A549 (cell line): ENCODE measurements at places on chromosomes 6 and 20.

- DNase-seq: no peak
These were observed 40.4 kb upstream of the ARG1 start for GRCh38 chr6:131532580-131533039.

- DNase-seq: no peak
These were observed 164.8 kb upstream of the GGTLC1 start for GRCh38 chr20:24153101-24154040.

DNA sequence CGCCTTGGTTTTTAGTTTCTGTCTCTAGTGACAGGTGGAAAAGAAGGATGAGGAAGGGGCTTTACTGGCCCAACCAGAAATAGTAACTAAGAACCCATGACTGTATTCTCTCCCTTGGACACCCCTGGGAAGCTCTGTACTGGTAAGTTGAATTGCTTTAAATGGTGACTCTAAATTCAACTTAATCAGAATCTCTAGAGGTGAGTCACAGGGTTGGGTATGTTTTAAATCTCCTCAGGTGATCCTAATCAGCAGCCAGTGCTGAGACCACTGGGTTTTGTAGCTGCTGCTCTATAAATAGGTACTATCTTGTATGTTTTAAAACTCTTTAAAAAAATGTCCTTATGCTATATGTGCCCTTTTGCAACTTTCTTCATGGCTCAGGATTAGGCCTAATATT is 314.0 kb upstream of the ECI2 start:
- DNase-seq: no peak

DNA sequence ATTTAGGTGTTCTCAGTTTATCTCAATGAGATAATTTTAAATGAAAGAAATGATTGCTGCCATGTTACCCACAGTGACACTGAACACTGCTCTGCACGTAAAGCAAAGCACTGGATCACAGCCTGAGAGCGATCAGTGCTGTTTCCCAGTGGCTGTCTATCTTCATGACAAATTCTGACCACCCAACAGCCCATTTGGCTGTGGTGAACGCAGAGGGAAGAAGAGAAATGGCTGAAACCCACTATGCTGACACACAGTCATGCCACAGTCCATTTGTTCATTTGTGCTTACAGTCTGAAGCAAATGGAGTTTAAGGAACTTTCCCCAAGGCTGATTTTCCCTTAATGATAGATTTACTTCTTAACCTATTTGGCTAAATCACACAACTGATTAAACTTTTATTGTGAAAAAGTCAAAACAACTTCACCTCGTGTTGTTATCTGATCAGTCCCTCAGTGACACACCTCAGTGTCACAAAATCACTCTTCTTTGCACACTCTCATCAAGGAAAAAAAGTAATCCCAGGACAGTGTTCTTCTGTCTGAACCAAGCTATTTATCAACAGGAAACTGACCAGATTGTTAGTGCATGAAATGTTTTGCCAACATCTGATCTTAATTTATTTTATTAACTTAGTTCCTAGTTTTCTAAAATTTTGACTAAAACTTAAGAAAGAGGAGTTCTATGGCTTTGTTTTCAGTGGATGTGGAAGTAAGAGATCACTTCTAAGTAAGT is 225.1 kb downstream of the TBX18 start:
- no peak for DNase-seq

DNA sequence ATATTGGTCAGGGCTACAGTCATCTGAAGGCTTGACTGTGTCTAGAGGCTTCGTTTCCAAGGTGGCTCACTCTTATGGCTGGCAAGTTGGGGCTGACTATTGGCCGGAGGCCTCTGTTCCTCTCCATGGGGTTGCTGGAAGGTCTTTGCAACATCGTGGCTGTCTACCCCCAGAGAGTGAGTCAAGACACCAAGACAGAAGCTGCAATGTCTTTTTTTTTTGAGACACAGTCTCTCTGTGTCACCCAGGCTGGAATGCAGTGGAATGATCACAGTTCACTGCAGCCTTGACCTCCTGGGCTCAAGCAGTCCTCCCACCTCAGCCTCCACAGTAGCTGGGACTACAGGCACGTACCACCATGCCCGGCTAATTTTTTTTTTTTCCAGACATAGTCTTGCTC is 29.4 kb upstream of the KIF3B start:
- DNase-seq: no peak

GRCh38 chr6:138695193-138695592 is 78.4 kb upstream of the CCDC28A start:
- DNase-seq: no peak

GRCh38 chr20:37892001-37892400 is 10.9 kb upstream of the VSTM2L start:
- no peak for DNase-seq

- no peak for DNase-seq
These were observed 95.3 kb downstream of the CD109 start for GRCh38 chr6:73791336-73791735.

GRCh38 chr6:134034961-134035822 is 17.2 kb downstream of the SLC2A12 start:
- no peak for DNase-seq

DNA sequence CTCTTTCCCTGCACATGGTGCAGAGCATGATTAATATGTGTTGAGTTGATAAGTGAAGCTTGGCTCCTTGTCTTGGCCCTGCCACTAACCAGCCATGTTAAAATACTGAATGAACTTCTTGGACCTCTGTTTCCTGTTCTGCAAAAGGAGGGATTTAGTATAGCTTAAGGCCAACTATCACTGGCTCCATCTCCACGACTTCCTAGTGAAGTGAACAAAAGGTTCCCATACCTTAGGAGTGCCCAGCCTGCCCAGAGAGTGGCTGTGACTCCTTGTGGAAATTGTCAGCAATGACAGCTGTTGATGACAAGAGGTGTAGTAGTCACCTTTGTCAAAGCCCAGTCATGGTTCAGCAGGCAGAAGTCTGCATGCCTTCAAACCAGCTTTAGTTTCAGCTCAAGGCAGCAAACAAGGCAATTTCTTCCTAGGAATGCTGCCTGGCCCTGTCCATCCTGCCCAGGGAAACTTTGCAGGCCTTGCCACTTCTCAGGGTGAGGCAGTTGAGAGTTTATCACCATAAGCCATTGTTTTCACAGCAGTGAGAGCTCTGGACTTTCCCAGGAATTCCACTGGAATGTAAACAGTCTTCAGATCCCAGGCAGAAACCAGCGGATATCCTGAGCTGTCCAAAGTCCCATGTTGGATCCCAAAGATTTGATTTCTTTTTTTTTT is 169.7 kb upstream of the TNFAIP3 start:
- DNase-seq: no peak

GRCh38 chr20:8330785-8331695 is 199.0 kb downstream of the PLCB1 start:
- no peak for DNase-seq

DNA sequence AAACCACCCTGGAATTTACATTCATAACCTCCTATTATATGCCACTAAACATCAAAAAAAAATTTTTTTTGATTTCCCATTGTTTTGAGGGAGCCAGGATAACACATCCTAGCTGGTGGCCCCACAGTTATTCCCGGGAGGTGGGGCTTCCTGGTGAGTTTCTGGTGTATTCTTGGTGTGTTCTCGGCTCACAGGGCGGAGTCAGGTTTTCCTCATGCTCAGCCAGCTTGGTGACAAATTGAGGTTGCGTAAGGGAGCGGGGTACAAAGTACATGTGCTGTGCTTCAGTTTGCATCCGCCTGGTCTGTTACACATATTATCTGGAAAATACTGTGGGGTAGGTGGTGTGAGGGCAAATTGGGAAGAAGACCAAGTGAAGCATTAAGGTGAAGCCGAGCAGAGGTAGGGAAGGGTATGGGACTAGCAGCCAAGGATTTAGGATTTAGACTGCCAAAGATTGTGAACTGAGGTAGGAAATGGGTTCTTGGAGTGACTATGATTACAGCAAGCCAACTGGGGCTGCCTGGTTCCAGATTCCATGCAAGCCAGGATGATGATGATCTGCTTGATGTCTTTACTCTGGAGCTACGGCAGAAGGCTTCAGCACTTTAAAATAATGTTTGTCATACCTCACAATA is 46.2 kb upstream of the EEF1A1 start:
- DNase-seq: peak; percentile 91

DNA sequence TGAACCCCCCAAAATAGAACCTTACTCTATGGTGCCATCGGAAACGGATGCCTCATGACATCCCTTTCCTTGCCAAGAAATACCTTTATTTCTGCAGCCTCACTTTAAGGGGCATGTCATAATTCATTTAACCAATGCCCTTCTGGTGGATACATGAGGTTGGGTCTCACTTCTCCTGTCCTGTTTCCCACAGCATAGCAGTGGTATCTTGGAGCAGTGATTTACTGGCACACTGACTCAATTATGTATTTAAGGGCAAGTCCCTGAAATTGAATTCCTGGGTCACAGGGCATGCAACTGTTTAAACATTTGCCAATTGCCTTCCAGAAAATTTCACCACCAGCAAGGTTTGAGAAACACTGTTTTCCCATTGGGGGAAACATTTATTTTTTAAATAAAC is 639 bp upstream of the LBP start:
- peak; percentile 50 for DNase-seq

DNA sequence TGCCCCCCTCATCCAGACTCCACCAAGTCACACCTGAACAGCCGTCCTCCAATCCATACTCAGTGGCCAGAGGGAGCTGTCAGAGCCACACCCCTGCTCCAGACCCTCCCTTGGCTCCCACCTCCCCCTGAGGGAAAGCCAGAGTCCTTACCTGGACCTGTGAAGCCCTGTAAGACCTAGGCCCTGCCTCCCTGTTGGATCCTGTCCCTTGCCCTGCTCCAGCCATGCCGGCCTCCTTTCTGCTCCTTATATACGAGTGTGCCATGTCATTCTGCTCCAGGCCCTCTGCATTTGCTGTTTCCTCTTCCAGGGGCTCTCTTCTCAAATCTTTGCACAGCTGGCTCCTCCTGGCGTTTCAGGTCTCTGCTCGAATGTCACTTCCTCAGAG is 100.3 kb upstream of the MYL9 start:
- no peak for DNase-seq
